Stimulated activated CD8-positive, alpha-beta memory T cell treated with anti-CD3 and anti-CD28 coated beads, Interleukin-7, amount 100 ng/mL, for 48 hours (primary cell): ENCODE measurements at places on chromosomes 12 and 14.

GRCh38 chr14:79443602-79444001 lies 767.7 kb downstream of the DIO2 start:
- DNase-seq, result no peak

- no peak for DNase-seq
Measured at GRCh38 chr12:13805041-13805440, 176.4 kb downstream of the GRIN2B start.

GRCh38 chr12:72982356-72982755 lies 710.2 kb downstream of the TRHDE start:
- DNase-seq, result no peak

- no peak for DNase-seq
Measured at GRCh38 chr14:29928117-29928640, 532 bp upstream of the PRKD1 start.

DNA sequence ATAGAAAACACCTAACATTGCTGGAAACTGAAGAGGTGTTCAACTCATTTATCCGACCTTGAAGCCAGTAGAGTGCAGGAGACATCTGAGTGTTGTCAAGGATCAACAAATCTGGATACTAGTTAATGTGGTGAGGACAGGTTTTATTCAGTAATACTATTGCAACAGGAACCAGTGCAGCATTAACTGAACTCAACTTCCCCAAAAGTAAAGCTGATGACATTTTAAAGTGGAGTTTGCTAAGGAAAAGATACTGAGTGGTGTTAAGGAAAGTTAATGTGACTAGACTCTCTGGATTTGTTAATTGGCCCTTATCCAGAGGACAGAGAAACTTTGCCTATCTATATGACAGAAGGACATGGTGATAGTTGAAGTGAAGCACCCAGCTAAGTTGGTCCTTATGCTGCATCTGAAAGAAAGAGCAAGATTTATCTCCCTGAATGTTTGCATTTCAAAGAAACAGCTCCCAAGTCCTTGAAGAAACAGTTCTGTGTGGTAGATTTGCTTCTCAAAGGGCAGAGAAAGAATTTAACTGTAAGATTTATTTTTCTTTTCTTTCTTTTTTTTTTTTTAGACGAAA lies 1.2 kb upstream of the CLEC7A start:
- DNase-seq, result no peak

DNA sequence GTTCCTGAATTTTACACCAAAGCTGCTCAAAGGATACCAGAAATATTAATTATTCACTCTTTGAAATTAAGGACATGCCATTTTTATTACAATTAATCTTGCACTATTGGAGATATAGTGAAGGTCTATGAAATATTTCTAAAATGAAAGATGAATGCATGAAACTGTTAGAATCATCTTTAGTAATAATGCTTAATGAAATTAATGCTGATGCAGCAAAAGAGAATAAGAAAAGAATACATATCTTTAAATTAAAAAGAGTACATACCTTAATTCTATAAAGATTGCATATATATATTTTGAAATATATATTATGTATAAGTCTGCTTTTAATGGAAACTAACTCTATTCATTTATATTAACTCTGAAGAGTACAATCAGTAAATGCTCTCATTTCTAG lies 236.0 kb downstream of the ALX1 start:
- DNase-seq, result no peak

- DNase-seq, result no peak
Measured at GRCh38 chr12:61161961-61162360, 1098.2 kb upstream of the USP15 start.

DNA sequence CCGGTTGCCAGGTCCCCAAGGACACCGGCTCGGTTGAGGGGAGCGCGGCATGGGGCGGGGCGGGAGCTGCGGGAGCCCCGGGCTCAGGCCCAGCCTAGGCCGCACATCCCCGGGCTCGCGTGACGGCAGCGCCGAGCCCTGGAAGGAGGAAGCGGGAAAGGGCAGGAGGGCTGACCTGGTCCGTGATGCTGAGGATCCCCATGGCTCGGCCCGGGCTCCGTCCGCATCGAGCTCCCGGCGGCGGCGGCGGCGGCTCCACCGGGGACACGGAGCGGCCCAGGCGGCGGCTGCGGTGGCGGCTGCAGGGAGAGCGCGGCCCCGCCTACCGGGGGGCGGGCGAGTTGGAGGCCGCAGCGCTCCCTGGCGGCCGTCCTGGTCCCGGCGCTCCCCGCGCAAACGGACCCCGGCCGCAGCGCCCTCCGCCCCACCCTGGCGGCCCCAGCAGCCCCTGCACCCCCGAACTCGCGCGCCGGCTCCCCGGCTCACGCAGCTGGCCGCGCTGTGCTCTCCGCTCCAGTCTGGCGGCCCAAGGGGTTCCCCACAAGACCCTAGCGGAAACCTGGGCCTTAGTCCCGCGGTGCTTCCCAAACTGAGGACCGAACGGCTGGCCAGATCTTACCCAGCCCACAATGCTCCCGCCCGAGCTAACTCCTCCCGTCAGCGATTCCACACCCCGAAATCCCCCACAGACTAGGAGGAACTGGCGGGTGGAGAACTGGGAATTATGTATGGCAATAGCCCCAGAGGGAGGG lies at the start of gene ANKRD52:
ANKRD52 (minus strand) TSS at position 317 of the 752 bp plus-strand sequence; CDS start at position 202, 115 bp downstream.
- DNase-seq, result peak; percentile 56

DNA sequence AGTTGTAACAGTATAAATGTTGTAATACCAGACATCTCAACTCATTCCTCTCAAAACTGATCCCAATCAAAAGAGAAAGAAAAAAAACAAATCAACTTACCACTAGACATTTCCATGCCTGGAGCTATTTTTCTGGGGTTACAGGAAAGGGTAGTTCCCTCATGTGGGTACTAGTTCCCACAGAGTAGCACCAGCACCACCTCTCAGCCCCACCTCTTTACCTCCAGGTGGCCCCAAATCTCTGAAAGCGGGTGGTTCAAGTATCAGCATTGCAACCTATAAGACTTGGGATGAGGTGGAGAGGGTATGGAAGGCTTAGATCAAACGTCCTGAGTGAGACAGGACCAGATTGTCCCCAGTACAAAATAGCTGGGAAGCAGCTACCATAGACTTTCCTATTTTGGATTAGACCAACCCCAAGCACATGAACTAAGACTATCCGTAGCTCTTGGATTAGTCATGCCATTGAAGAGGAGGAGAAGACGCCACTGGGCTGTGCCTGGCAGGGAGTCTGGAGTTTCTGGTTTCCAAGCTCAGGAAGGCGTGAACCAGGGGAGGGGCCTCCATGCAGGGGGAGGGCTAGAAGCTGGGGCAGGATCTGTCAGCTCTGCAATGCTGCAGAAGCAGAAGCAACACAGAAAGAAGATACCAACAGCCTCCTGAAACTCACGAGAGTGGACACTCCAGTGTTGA lies at the start of gene SLC39A2:
SLC39A2 (plus strand) TSS at position 620 of the 693 bp plus-strand sequence. CDS start 154 bp downstream, outside the sequence.
- DNase-seq, result no peak
